ENCODE measurements at places on chromosomes 2 and 18. TPM values are rescaled to one million over a fixed set of nuclear protein-coding genes. Genes with fewer than 3 reads are reported as not detected.

DNA sequence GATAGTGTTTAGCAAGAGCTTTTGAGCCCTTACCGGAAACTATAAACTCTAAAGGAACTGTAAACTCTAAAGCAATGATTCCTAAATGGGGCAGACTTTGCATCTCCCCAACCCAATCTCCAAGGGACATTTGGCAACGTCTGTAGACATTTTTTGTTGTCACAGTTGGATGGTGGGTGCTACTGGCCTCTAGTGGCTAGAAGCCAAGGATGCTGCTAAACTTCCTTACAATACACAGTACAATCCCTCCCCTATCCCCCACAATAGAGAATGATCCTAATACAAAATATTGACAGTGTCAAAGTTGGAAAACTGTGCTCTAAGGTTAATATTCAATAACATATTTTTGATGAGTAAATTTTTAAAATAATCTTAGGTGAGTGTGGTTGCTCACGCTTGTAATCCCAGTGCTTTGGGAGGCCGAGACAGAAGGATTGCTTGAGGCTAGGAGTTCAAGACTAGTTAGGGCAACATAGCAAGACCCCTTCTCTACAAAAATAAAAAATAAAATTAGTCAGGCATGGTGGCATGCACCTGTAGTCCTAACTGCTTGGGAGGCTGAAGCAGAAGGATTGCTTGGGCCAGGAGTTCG, 66.7 kb downstream of the PTPN4 start:
- H3K27me3 ChIP-seq, result no peaks in the 10 kb centered on the region
- no peaks in the 10 kb centered on the region for H3K4me1 ChIP-seq
- H3K36me3 ChIP-seq, result no peaks in the 10 kb centered on the region
- no peak overlapping the region for H3K27ac ChIP-seq

DNA sequence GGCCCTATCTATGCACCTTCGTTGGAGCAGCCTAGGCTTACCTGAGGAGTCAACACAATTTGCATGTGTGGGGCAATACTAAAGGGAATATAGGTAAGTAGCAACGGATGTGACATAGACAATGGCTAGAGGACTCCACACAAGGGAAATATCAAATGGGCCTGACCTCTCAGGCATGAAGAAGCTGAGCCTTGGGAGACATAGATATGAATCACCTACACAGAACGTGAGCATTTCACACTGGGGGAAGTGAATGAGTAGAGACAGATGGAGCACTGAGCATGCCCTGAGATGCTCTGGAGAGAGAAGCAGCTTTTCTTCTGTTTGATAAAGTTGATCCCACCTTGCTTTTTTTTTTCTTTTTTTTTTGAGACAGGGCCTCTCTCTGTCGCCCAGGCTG, 97.9 kb downstream of the ATL2 start:
- H3K4me3 ChIP-seq, result no peak overlapping the region
- no peak overlapping the region for H3K27ac ChIP-seq
- no peaks in the 10 kb centered on the region for H3K36me3 ChIP-seq

DNA sequence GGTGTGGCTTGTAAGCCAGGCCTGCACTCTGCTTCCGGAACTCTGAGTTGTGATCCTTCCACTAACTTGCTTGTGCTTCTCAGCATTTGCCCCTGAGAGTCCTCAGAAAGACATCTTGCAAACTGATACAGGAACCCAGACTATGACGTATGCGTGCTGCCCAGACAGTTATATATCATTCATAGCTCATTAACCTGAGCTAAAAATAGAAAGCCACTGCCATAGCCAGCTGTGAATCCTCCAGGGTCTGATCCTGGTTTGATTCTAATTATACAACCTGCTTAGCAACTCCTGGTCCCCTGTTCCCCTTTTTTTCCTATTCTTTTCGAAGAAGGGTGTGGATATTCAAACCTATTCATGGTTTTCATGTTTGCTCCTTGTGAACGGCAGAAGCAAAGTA, 63.7 kb downstream of the MARCHF4 start:
- peaks cover 9% of the 10 kb centered on the region for H3K4me1 ChIP-seq
- H3K36me3 ChIP-seq, result no peaks in the 10 kb centered on the region
- DNase-seq, result no peak
- no peaks in the 10 kb centered on the region for H3K27me3 ChIP-seq

DNA sequence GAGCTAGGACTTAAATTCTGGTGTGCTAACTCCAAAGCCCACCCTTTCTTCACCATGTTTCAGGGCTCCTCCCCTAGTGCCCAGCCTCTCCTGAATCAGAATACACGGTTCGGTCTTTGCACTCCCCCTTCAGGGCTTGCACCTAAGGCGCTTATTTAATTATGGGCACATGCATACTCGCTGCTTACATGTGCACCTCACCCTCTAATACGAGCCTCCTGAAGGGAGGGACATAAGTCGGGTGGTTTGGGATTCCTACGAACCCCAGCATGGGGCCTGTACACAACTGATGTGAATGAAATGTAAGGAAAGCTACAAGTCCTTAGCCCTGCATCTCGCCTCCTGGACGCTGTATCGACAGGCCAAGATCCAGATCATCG, 435 bp downstream of the IFT172 start:
- peak; percentile 54 for DNase-seq
- no peaks in the 10 kb centered on the region for H3K4me1 ChIP-seq
- H3K27me3 ChIP-seq, result peaks cover 7% of the 10 kb centered on the region
- no peaks in the 10 kb centered on the region for H3K36me3 ChIP-seq
- peak overlapping the region; percentile 70 for H3K4me3 ChIP-seq

DNA sequence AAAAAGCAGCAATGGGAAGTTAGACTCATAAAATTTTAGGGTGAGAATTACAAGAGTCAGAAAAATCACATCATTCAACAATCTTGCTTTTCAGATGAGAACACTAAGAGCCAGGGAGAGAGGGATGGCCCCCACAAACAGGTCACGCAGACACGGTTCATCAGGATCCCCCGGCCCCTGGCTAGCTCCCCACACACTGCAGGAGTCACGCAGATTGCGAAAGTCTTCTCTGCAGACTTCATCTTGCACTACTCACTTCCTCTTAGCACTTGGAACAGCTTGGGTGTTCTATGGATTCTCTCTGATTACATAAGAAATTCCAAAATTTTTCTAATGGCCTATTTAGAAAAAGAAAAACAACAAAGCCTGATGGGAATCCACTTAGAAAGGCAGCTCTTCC, 21.6 kb upstream of the SULT1C2 start:
- no peaks in the 10 kb centered on the region for H3K27me3 ChIP-seq
- no peak for DNase-seq
- peaks cover 12% of the 10 kb centered on the region for H3K4me1 ChIP-seq
- no peaks in the 10 kb centered on the region for H3K36me3 ChIP-seq
- no peak overlapping the region for H3K4me3 ChIP-seq

- H3K27me3 ChIP-seq, result no peaks in the 10 kb centered on the region
- H3K4me1 ChIP-seq, result no peaks in the 10 kb centered on the region
Observed at GRCh38 chr2:84938194-84938879, 32.6 kb upstream of the KCMF1 start.

Gene AMER3
- not detected for total RNA-seq

Measured in neural progenitor cell (in vitro differentiated cells).